ENCODE measurements at places on chromosomes 13 and 19. TPM values are rescaled to one million over a fixed set of nuclear protein-coding genes. Genes with fewer than 3 reads are reported as not detected.

CD70 gene
- total RNA-seq, result not detected

NDFIP2 gene
- total RNA-seq, result 54.8 TPM

RFC3 gene
- 30.0 TPM for total RNA-seq

CFAP97D2 gene
- total RNA-seq, result not detected

GJB6 gene
- 1.3 TPM for total RNA-seq

IZUMO2 gene
- total RNA-seq, result not detected

UHRF1 gene
- 10.0 TPM for total RNA-seq

VMAC gene
- 8.5 TPM for total RNA-seq

VAV1 gene
- 1.6 TPM for total RNA-seq

Data from parietal lobe (tissue), 2 donors.